A549 treated with ZK216348 at 1 μM for 4 hours (cell line): ENCODE measurements at places on chromosomes 7 and 10. TPM values are rescaled to one million over a fixed set of nuclear protein-coding genes. Genes with fewer than 3 reads are reported as not detected.

Gene MYO1G
- 0.11 to 0.17 TPM (median 0.15 TPM) in 5 replicates for total RNA-seq

Gene BET1
- total RNA-seq: 19.4 to 30.3 TPM (median 24.2 TPM) in 5 replicates

Gene MUC3A
- total RNA-seq: 9.8 to 23.5 TPM (median 22.0 TPM) in 5 replicates

Gene HGF
- total RNA-seq: not detected in 5 replicates

Gene OLAH
- total RNA-seq: 0.28 to 0.48 TPM (median 0.45 TPM) in 3 of 5 replicates, not detected in the others

Gene UCN3
- not detected in 5 replicates for total RNA-seq

Gene PRR15
- total RNA-seq: 2.4 to 3.2 TPM (median 2.7 TPM) in 5 replicates

Gene TMEM196
- not detected in 5 replicates for total RNA-seq
